ENCODE measurements at places on chromosomes 13 and 19.
A peak's percentile ranks its signal among the peaks of the same experiment; 100 is the strongest.

DNA sequence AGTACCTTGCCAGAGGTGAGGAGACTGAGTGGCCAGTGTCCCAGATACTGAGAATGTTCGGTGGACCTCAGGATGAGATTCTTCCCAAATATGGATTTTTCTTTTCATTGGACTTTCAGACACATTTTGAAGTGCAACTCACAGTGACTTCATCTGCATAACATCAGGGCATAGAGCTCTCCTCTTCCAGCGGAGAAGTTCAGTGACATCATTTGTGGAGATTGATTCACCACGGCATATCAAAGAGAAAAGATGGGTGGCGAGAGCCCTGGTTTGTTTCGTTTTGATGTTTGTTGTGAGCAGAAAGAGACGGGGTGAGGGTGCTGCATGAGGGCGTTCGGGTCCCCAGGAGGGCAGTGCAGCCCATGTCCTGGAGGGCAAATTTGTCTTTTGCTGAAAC, 120.1 kb upstream of the GPR12 start:
- no peak for DNase-seq

DNA sequence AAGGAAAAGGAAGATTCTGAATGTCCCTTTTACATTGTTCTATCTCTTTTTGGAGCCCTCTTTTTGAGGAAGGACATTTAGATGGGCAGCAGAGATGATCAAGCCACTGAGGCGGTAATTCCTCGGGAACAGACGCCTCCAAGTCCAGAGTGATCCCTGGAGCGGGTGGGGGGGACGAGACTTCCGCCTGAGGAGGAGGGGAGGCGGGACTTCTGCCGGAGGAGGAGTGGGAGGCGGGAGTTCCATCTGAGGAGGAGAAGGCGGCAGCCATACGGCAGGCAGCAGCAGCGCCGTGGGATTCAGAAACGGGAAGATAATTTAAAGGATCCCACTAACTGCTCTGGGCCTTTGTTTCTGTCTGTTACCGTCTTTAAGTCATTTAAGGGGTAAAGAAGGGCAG, 37.6 kb upstream of the CD177 start:
- no peak for DNase-seq

- no peak for DNase-seq
These were observed 145.0 kb downstream of the KDM4B start for GRCh38 chr19:5113633-5114586.

DNA sequence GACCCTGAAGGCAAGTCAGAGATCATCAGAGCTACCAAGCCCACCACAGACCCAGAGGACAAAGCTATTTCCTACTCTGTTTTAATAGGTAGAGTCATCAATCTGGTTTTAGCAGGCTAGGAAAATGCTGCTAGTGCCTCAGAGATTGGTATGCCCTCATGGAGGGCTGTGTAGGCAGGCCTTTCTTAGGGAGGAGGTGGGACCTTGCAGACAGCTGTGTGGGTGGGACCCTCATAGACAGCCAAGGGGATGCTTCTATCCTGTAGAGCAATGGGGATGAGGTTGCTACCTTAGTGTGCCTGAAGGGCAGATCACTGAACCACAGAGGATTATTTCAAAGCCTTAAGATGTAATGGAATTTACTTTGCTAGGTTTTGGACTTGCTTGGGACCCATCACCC, 534.9 kb upstream of the KLF12 start:
- DNase-seq: no peak

DNA sequence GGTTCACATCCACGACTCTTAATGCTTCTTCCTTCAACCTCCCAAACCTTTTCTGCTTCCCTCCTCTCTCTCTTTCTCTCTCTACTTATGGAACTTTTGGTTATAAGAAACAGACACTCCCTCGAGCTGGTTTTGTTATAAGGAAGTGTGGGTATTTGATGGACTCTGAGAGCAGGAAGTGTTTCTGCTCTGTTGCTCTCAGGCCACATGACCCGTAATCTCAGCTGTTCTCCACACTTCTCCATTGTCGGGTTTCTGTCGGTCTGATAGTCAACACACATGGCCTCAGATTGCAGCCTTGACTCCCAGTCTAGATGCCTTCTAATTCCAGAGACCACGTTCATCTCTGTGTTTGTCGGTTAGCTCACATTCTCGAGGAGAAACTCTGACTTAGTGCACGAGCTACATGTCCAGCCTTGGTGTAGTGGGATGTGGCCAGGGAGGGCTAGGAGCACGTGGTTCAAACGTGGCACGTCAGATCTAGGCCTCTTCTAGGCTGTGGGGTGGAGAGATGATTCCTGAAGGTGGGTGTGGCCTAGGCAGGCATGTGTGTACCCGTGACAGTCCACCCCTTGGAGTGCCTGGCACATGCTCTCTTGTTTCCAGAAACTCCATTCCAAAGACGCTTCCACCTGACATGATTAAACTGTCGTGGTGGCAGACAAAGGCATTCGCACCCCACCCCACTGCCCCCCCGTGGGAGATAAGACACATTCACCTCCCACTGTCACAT, 26.3 kb downstream of the CNFN start:
- DNase-seq: no peak

- DNase-seq: peak; percentile 30
These were observed 23.3 kb downstream of the LYPD4 start for GRCh38 chr19:41821003-41821735.

- no peak for DNase-seq
These were observed 45.5 kb upstream of the ZNF91 start for GRCh38 chr19:23440791-23441190.

DNA sequence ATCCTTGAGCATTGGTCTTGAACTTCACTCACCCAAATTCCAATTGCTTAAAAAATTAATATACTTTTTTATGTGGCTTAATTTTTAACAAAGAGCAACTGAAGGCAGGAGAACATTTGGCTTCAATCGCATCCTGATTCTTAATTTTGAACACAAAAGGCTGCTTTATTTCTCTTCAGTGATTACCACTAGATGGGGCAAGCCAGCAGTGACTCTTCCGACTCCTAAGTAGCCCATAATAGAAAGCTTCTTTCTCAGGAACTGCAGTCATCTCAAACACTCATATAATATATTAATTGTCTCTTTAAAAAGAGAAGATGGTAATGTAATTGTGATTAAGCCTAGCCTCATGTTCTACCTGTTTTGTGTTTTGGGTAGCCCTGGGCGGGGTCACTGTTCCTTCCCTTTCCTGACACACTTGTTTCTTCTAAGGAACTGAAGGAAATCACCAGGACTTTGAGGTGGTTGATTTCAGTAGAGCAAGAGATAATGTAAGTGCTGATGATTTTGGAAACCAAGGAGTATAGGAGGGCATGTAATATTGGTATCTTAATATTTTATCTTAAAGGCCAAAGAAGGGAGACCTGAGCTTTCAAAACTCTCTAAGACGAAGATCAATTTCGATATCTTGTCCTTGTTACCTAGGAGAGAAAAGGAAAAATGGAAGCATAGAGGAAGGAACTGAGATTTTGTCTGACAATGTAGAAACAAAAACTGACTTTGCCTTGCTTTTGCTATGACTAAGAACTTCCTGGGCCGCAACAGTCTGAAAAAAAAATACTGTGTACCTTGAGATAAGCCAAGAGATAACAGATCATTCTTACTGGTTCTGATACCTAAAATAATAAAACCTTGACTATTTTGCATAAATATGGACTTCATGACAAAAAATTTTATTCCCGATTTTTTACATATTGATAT, 73.1 kb downstream of the TNFSF13B start:
- no peak for DNase-seq

GRCh38 chr13:30972888-30973377, 40.5 kb downstream of the TEX26 start:
- DNase-seq: no peak

DNA sequence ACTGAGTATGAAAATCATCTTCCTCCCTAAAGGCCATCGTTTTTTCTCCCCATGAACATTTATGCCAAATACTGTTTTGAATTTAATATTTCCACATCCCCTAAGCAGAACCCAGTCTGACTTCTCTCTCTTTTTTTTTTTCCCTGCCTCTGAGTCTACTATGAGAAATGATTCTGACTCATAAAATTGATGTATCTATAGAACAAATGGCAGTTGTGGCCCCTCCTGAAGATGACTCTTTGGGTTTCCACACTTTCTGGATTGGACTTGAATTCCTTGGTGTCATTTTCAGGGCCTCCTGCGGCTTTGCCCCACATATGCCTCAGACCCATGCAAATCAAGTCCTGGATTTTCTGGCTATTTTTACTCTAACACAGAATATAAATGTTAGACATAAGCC, 22.7 kb upstream of the NAXD start:
- no peak for DNase-seq

- no peak for DNase-seq
These were observed 35.2 kb downstream of the TSC22D1 start for GRCh38 chr13:44540761-44541434.

DNA sequence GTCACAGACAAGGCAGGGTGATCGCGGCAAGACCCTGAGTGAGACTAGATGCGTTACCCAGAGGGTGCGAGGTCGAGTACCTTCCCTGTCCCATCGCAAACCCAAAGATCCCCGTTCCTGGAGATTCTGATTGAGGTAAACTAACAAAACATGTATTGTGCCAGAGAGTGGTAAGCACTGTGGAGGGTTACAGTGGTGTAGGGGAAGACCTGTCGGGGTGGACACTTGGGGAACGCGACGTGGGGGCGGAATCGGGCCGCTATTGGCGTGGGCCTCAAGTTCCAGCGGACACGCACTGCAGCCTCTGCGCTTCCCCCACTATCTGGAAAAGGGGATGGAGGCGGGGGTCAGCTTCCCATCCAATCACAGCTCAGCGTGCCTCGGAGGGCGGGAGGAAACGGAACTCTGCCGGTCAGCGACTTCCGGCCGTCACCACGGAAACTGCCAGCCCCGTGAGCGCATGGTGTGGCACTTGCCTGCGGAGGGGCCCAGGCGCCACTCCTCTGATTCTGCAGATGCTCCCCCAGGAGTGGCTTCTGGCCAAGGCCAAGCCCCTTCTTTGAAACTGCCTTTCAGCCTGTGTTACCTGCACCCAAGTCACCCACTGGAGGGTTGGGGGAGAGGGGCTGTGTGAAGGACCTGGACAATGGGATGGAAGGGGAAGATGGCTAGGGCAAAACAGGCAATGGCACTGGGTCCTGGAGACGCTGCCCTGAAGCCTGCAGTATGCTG, 1.0 kb upstream of the UBE2M start:
- no peak for DNase-seq

- DNase-seq: no peak
These were observed 293.3 kb downstream of the ZNF536 start for GRCh38 chr19:30665449-30665848.

- DNase-seq: peak; percentile 78
These were observed 15.2 kb downstream of the PLEKHF1 start for GRCh38 chr19:29680447-29680846.

Measured in activated CD4-positive, alpha-beta T cell treated with anti-CD3 and anti-CD28 coated beads, Interleukin-2, amount 50 U/mL, for 24 hours (primary cell).